ENCODE measurements at places on chromosomes 12 and 14.

DNA sequence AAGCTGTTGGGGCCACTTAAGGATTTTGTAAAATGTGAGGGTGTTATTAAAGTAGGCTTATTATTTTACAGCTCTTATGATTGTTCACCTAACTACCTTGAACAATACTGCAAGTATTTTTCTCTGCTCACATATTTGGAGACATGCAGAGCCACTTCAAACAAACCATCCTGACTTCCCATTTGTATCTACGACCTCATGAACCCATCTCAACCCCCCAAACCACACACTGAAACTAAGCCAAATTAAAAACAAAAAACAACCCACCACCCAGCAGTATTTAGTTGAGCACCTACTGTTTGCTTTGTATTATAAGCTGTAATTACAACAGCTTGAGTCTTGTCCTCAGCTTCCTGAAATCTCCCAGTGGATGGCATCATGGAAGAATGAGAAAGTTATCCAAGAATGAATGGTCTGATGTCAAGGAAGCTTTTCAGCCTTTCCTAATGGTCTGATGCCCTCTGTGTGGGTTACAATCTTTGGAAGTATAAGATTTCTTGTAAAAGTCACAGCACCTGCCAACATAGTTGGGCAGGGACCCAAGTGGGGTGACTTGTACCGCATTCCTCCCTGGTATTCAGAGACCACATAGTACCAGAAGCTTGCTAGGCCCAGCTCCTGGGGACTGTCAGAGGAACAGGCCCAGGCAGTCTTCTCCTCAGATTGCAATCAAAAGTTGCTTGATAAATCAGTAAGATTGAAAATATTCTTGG lies 416.6 kb downstream of the ZFP36L1 start:
- no peak for DNase-seq

DNA sequence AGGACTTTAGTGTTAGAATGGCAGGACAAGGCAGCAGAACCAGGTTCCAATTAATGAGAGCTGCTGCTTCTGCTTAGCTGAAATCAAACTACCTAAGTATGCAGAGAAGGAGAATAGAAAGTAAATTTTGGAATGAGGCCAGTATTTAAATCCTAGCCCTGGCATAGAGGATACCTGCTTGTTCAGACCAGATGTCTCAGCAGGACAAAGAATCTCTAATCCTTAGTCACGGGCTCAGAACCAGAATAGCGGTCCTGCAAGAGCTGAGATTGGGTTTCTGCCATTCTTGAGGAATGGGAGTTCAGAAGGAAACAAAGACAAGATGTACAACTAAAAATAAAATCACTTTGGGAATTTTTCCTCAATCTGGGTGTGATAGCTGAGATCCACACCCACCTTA lies 550.8 kb upstream of the TMEM132C start:
- DNase-seq, result peak; percentile 10

DNA sequence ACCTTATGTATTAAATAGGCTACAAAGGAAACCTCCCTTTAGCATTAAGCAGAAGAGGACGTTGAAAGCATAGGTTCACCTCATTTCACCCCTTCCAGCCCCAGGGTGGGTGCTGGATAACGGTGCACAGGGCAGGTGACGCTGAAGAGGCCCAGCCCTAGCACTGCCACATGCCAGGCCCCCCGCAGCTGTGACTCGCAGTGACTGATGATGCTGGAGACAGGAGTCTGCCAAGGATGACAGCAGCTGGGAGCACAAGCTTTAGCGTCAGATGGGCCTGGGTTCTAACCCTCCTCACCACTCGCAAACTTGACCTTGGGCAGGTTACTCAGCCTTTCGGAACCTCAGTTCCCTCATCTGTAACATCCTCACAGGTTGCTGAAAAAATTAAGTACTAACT lies 76.7 kb downstream of the TBK1 start:
- DNase-seq, result no peak

GRCh38 chr12:45974171-45974719 lies 16.1 kb downstream of the SCAF11 start:
- DNase-seq, result no peak

GRCh38 chr14:23577004-23577681 lies 1.4 kb downstream of the JPH4 start:
- DNase-seq, result no peak

- DNase-seq, result peak; percentile 76
Observed at GRCh38 chr14:64879635-64880220, at the start of gene SPTB. Gene SPTB, minus strand, starts transcription at chr14:64879907. Its CDS starts 56,813 bp downstream, at chr14:64823094.

DNA sequence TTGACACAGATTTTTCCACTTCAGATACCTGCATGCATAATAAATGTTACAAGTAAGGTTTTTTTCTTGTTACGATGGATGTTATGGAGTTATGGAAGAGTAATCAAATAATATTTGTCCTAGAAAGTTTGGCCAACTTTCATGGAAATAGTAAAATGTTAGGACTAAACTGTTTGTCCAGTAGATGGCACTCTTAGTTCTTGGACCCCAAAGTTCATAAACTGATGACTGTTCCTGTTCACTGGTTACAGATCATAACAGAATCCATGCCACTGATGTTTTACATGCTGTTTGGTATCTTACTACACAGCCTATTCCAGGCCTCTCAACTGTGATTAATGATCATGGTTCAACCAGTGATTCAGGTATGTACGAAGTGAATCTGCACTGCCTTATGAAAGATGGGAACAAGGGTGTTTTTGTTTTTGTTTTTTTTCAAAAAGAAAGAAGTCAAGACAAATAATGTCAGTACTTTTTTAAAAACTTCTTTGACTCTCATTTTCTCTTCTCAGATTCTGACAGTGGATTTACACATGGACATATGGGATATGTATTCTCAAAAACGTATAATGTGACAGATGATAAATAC lies 48.8 kb upstream of the SLCO1C1 start:
- peak; percentile 54 for DNase-seq

GRCh38 chr12:19849208-19849607 lies 409.9 kb downstream of the AEBP2 start:
- no peak for DNase-seq

- DNase-seq, result no peak
Observed at GRCh38 chr14:89330236-89331002, 86.6 kb downstream of the FOXN3 start.

GRCh38 chr12:125540580-125541204 lies 475.5 kb downstream of the AACS start:
- DNase-seq, result no peak

DNA sequence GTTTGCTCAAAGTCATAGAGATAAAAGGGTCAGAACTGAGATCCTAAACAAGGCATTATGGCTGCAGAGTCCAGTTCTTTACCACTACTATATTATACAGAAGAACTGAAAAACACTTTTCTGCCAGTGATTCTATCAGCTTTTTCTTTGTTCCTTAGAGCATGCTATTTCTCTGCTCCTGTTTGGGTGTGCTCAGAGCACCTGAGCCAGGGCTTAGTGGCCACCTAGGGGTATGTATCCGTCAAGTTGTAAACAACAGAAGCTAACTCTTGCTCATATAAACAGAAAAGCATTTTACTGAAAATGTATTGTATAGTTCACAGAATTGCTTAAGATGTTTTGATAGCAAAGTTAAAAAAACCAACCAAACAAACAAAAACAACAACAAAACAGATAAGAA lies 470.8 kb downstream of the SLC16A7 start:
- no peak for DNase-seq

GRCh38 chr12:69196302-69197288 lies 42.8 kb upstream of the CPSF6 start:
- DNase-seq, result no peak
